ENCODE measurements at places on chromosomes 5 and 9.
A peak's percentile ranks its signal among the peaks of the same experiment; 100 is the strongest.

GRCh38 chr5:10524376-10525123 lies 39.3 kb upstream of the ANKRD33B start:
- peak; percentile 99 for DNase-seq

GRCh38 chr9:90421786-90422185 lies 220.8 kb downstream of the DIRAS2 start:
- no peak for DNase-seq

DNA sequence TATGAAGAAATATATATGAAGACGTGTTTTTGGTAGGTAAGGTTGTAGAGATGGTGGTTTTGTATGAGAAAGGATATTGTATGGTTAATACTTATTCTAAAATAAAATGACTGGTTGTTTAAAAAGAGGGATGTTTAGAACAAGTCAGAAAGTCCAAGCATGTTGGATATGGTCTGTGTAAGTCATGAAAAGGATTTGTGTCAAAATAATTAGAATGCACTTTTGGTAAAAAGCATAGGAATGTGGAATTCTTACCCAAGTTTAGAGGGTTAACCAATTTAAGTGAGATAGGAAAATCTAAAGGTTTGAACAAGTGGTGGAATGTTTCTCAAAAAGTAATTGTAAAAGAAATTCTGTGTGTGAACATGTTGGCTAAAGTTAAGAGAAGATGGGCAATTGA lies 1556.5 kb upstream of the C9orf72 start:
- no peak for DNase-seq

GRCh38 chr9:71608825-71609447 lies 159.4 kb downstream of the CEMIP2 start:
- DNase-seq: no peak

- DNase-seq: no peak
These were observed 482.4 kb upstream of the SGCD start for GRCh38 chr5:155844542-155844941.
